ENCODE measurements at places on chromosomes 13 and 19. TPM values are rescaled to one million over a fixed set of nuclear protein-coding genes. Genes with fewer than 3 reads are reported as not detected.

Gene BRCA2
- total RNA-seq, result 4.6 TPM

Gene NLRP9
- not detected for total RNA-seq

DNA sequence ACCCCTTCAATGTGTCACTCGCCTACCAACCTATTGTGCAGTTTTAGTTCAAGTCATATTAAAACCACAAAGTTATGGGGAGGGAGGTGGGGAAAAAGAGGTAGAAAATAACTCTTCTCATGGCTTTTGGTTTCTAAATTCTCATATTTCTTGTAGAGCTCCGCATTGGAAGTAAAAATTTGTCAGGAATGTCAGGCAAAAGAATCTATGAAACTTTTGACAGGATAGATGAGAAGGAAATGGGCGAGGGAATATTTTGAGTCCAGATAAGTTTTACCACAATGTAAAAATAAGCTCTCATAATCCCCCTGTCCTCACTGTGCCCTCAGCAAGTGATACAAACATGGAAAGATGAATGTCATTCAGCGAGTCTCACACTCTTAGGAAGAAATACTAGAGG, 270.4 kb downstream of the DLEU7 start:
- no peak for DNase-seq

GRCh38 chr13:23754997-23755396, 134.2 kb downstream of the MIPEP start:
- DNase-seq, result no peak

DNA sequence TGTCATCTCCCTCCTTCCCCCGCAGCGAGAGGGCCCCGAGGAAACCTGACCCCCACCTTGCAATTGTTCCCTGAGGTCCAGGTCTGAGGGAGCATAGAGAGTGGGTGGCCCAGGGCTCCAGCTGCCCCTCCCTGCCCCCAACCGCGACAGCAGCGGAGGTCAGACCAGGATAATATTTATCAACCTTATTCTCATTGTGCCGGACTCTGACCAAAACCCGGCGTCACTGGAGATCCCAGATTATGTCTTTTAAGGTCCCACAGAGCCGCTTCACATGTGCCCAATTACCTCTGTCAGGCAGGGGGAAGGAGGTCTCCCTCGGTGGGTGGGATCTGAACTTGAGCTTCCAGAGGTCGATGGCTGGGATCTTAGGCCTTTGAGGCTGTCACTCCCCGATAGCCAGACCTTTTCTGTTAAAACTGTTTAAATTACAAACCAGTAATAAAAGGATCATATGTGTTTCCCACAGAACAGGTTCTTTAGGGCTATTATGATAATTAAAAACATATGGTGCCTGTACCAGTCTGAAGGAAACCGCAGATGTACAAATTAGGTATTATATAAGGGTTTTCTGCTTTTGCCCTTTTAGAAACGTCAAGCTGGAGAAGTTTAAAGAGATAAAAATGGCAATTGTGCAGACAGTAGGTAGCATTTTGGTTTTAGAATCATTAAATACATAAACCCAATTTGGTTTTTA, 195.5 kb downstream of the ZNF536 start:
- no peak for DNase-seq

DNA sequence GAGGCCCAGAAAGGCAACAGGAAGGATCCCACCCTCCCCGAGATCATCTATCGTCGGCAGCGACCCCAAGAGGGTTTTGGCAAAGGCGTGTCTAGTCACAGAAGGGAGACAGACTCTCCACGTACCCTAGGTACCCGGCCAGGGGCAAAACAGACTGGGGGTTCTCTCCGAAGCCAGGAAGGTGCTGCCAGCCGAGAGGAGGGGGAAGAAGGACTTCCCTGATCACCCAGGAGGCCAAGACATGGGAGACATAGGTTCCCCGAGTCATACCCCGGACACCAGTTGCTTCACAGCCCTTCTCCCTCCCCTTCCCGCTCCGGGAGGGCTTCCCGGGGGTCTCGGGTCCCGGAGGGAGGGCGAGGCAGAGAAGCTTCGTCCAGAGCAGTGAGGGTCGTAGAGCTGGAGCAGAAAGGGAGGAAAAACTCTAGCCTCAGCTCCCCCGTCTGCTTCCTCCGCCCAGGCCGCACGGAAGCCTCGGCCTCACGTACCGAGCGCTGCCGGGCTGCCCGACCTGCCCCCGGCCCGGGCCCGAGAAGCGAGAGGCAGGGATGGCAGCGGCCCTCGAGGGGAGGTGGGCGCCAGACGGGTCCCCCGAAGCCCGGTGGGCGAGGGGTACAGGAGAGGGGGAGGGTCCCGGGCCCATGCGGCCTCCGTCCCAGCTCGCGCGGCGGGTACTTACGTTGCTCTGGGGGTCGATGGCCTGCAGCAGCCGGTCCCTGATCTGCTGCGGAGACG, 644 bp downstream of the MED26 start:
- no peak for DNase-seq

DNA sequence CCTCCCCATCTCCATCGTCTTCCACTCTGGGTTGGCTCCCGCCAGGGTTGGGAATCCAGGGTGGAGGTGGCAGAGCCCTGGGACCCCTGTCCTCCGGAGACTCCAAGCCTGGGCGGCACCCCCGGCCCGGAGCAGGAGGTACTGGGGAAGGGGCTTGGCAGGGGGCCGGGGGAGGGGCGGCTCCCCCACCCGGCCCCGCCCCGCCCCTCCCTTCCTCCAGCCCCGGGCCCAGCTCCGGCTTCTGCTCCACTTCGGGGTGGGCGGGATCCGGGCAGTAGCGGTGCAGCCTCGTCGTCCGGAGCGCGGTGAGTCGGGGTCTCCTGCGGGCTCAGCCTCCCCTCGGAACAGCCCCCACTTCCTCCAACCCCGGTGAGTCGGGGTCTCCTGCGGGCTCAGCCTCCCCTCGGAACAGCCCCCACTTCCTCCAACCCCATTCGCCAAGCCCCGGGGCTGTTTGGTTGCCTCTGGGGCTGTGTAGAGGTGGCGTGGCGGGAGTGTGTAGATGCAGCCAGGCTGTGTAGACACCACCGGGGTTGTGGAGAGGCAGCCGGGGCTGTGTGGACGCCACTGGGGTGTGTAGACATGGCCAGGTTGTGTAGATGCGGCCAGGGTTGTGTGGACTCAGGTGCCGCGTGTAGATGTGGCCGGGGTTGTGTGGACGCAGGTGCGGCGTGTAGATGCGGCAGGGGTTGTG, at the start of gene TMPRSS9:
TSS of gene TMPRSS9 (plus strand) at position 274 of the 694 bp plus-strand sequence. CDS start 29,521 bp downstream, outside the sequence.
- no peak for DNase-seq

GRCh38 chr13:26220575-26220974, 1.5 kb downstream of the RNF6 start:
- DNase-seq, result no peak

Measured in spinal cord (tissue), 10 donors.